ENCODE measurements at places on chromosomes 6 and 20.

GRCh38 chr6:133632206-133632605 is 256.7 kb upstream of the TCF21 start:
- DNase-seq: no peak

- DNase-seq: no peak
These were observed 16.3 kb upstream of the UTRN start for GRCh38 chr6:144268794-144269349.

GRCh38 chr20:42138729-42139128 is 520.6 kb upstream of the CHD6 start:
- DNase-seq: no peak

DNA sequence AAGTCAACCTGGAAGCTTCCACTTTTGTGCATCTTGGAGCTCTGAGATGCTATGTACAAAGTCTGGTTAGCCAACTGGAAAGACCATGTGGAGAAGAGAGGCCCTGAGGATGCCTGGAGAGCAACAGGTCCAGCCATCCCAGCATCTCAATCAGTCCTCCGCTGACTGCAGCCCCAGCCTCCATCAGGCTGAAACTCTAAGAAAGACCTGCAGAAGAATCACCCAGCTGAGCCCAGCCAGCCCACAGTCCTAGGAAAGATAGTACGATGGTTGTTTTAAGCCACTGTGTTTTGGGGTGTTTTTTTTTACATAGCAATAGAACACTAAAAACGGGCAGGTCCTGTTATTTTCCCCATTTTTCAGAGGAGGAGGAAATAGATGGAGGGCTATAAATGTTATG is 84.0 kb downstream of the NCR2 start:
- no peak for DNase-seq

DNA sequence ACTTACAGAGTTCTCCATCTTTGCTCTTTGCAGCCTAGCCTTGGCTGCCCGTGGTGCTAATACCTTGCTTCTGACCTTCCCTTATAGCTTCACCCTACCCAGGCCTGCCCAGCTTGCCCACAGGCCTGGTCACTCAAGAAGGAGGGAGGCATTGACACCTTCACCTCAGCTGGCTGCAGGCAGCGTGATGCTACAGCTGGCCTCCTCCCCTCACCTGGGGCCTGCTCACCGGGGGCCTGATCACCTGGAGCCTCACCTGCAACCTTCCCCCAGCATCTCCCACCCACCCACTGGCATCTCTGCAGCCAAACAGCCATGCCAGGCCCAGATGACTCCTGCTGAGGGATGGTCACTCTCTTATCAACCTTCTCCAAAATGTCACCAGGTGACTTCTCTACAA is 40.4 kb downstream of the CPNE5 start:
- no peak for DNase-seq

DNA sequence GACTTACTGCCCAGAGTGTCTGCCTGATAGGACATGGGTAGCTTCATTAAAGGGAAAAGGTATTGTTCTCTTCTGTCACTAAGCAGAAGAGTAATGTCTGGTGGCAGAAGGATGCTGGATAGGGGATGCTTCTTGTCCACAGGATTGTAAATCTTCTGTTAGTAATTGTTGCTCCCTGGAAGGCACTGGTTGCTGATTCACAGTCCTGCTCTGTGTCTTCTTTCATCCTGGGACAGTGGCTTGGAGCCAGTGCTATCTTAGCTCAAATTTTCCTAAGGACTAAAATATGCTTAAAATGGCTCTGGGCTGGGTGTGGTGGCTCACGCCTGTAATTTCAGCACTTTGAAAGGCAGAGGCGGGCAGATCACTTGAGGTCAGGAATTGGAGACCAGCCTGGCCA is 48.0 kb downstream of the SYTL3 start:
- DNase-seq: peak; percentile 8

GRCh38 chr6:168837254-168838036 is 396.5 kb downstream of the SMOC2 start:
- DNase-seq: no peak

DNA sequence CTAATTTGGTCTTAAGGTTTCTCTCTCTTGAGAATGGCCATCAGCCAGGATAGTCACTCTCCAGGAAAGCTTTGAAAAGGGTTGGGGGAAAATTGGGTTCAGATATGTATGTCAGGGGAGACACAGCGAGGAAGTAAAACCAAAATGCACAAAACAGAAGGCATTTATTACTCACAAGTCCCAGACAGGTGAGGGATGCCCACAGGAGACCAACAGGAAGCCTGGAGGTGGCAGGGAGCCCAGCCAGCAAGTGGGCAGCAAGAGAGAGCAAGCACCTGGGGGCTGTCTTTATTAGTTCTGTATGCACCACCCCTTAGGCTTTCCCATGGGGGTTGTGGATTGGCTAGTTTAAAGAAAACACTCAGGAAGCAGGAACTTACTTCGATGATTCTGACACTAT is 707.7 kb downstream of the KIF16B start:
- DNase-seq: no peak

GRCh38 chr20:32455171-32455900 is 97.2 kb downstream of the ASXL1 start:
- no peak for DNase-seq

- DNase-seq: no peak
These were observed 48.7 kb upstream of the RSPO3 start for GRCh38 chr6:127069659-127070279.

GRCh38 chr6:38485488-38485887 is 154.2 kb downstream of the BTBD9 start:
- no peak for DNase-seq

GRCh38 chr20:3659492-3660261 is 3.5 kb downstream of the GFRA4 start:
- DNase-seq: no peak

DNA sequence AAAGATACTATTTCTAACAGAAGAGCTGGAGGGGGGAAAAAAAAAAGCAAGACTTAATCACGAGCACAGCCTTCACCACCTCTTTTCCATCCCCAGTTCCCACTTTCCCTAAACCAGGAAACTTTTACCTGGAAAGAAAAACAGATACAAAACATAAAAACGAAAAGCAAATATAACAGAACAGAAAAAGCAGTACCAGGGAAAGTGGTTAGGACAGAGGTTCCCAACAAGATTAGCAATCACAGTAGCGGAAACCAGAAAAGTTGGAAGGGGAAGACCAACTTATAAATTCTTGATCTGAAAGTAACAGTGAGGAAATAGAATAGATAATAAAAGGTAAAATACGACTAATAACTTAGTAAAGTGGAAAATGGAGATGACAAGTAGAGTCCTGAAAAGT is 1.2 kb downstream of the DDX39B start:
- no peak for DNase-seq

DNA sequence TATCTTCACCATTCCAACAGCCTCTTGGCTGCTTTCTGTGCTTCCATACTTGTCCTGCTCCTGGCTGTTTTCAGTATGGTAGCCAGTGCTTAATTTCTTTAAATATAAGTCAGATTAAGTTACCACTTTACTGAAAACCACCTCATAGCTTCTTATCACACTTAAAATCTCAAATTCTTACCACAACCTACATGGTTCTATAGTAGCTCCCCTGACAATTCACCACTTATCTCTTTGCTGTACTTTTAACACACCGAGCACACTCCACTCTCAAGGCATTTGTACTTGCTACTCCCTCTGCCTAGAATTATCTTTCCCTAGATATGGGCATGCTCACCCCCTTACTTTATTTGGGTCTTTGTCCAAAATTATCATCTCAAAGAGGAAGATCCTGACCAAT is 369.0 kb downstream of the TENT5A start:
- DNase-seq: no peak

- no peak for DNase-seq
These were observed 10.8 kb downstream of the JARID2 start for GRCh38 chr6:15256538-15257271.

DNA sequence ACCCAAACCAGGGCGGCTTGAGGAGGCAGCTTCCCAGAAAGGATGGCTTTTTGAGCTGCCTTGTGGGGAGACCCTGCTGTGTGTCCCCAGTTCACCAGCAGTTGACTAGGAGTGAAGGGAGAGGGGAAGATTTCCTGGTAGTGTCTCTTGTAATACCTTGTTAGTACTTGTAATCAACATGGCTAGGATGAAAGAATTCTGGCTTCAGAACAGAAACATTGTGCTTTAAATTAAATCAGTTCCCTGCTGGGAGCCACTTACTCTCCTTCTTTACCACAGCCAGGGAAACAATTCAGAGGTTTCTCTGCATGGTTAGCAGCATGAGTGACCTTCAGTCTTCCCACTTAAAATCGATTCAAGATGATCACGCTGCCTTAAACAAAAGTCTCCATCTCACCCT is 525.4 kb upstream of the ID4 start:
- no peak for DNase-seq

DNA sequence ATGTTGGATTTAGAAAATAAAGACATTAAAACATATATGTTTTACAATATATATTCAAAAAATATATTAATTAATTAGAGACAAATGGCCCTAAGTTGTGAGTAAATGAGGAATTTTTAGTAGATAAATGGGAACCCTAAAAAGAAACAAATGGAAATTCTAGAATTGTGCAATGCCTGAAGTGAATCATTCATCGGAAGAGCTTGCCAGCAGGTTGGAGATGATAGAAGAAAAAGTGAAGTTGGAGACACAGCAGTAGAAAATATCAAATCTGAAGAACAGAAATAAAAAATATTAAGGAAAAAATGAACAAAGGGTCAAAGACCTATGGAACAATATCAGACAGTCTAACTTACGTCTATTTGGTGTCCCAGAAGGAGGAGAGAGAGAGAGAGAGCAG is 109.4 kb upstream of the NEDD9 start:
- DNase-seq: no peak

- peak; percentile 86 for DNase-seq
These were observed 2.2 kb upstream of the APMAP start for GRCh38 chr20:24994470-24995368.

DNA sequence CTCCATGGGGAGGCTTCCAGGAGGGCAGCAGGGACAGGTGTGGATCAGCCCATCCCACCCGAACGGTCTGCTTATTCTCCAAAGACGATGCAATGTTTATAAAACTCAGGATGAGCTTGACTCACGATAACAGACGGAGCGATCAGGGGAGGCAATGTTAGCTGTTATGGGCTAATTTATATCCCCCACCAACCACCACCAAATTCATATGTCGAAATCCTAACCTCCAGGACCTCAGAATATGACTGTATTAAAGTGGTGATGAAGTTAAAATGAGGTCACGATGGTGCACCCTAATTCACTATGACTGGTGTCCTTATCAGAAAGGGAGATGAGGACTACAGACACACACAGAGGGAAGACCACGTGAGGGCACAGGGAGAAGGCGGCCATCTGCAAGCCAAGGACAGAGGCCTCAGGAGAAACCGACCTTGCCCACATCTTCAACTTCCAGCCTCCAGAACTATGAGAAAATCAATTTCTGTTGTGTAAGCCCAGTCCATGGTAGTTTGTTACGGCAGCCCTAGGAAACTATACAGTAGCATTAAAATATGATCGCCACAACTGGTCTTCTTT is 7.0 kb downstream of the ADTRP start:
- DNase-seq: no peak

- DNase-seq: no peak
These were observed 11.5 kb upstream of the DSTN start for GRCh38 chr20:17558154-17558940.

- no peak for DNase-seq
These were observed 23.5 kb upstream of the LY86 start for GRCh38 chr6:6565069-6565468.

GRCh38 chr6:136035378-136036070 is 184.0 kb downstream of the PDE7B start:
- DNase-seq: no peak

DNA sequence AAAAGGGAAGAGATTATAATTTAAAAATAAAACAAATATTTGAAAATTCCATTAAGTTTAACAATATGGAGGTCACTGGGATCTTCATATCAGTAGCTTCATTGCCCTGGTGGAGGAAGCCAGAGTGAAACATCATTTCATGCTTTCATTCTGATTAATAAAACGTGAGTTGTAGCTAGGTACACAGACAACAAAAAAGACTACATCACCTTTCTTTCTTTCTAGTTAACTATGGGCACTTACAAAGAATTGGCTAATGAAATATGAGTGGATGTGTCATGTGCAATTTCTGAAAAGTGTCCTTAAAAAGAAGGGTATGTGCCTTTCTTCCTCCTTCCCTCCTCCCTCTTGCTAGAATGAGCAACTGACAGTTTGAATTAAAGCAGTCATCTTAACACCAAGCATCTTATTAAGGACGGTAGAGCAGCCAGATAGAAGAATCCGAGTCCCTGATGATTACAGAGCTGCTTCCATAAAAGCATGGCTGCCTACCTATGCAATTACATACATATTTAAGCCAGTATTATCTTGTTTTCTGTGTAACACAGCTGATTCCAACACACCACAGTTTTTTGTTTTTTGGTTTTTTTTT is 3.4 kb downstream of the SERAC1 start:
- no peak for DNase-seq

DNA sequence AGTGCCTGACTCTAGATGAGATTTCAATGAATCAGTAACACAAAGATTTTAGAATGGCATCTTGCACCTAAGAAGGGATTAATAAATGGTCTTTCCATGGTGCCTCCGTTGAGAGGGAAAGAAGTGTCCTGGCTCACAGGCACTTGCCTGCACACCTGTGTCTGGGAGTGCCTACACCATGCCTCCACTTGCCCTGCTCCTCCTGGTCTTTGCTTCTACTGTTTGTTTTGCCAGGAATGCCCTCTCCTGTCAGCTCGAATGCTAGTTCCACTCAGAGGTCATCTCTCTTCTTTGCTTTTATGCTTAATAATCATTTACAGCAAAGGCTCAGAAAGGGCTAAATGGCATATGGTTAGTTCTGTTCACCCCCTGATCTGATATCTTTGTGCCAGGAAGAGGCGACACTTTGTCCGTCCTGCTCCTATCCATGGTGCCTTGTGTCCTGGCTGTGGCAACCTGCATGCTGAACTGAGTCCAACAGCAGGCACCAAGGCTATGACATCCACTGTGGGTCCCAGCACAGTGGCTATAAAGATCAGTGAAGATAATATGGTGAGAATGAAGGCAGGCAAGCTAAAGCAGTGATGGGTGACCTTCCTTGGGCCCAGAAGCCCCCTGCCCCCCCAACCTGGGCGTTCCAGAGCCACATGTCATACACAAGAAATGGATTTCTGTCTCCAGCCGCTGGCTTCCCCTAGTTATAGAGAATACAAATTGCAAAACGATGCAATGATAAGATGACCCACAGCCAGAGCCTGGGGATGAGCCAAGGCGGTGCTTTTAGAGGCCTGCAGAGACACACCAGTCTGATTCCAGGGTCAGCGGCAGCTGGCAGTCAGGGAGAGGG is 1.4 kb downstream of the C6orf132 start:
- no peak for DNase-seq

GRCh38 chr6:105794239-105794638 is 291.9 kb upstream of the PRDM1 start:
- no peak for DNase-seq

DNA sequence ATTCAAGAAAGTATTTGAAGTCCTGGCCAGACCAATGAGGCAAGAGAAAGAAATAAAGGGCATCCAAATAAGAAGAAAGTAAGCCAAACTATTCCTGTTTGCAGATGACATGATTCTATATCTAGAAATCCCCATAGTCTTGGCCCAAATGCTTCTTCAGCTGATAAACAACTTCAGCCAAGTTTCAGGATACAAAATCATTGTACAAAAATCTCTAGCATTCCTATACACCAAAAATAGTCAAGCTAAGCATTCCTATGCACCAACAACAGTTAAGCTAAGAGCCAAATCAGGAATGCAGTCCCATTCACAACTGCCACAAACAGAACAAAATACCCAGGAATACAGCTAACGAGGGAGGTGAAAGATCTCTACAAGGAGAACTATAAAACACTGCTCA is 60.1 kb upstream of the PHIP start:
- DNase-seq: no peak

GRCh38 chr6:138430361-138431145 is 26.5 kb downstream of the HEBP2 start:
- no peak for DNase-seq

GRCh38 chr6:152008779-152009178 is 201.3 kb downstream of the ESR1 start:
- no peak for DNase-seq

Data from activated T-cell treated with anti-CD3 and anti-CD28 coated beads, Interleukin-2, amount 50 U/mL, for 24 hours (primary cell).